HFFc6 (cell line): ENCODE measurements at places on chromosomes 6 and 20. TPM values are rescaled to one million over a fixed set of nuclear protein-coding genes. Genes with fewer than 3 reads are reported as not detected.

The LGSN gene
- not detected in 3 replicates for total RNA-seq

The PSORS1C2 gene
- total RNA-seq: not detected in 3 replicates

The RPS10 gene
- 1,581 to 2,029 TPM (median 1,669 TPM) in 3 replicates for total RNA-seq

The COX4I2 gene
- not detected in 3 replicates for total RNA-seq

The LAMP5 gene
- total RNA-seq: not detected in 3 replicates

The RFX6 gene
- total RNA-seq: not detected in 3 replicates

The ACTL10 gene
- 1.9 and 2.3 TPM in 2 replicates for total RNA-seq

The HDGFL1 gene
- total RNA-seq: not detected in 3 replicates
